Cortex of kidney (tissue), 1 donor: ENCODE measurements at places on chromosomes 1 and 21.

DNA sequence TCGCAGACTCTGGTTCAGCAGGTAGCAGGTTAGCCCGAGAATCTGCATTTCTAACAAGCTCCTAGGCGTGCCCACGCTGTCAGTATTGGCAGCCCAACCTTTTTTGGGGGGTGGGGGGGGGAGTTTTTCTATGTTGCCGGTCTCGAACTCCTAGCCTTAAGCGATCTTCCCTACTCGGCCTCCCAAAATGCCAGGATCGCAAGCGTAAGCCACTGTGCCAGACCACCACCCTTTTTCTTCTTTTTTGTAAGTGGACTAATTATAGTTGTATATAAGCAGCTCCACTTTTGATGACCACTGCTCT is 480 bp upstream of the MIS18A start:
- no peak for DNase-seq

- no peak for DNase-seq
Measured at GRCh38 chr1:117678246-117678977, 72.6 kb downstream of the TENT5C start.

DNA sequence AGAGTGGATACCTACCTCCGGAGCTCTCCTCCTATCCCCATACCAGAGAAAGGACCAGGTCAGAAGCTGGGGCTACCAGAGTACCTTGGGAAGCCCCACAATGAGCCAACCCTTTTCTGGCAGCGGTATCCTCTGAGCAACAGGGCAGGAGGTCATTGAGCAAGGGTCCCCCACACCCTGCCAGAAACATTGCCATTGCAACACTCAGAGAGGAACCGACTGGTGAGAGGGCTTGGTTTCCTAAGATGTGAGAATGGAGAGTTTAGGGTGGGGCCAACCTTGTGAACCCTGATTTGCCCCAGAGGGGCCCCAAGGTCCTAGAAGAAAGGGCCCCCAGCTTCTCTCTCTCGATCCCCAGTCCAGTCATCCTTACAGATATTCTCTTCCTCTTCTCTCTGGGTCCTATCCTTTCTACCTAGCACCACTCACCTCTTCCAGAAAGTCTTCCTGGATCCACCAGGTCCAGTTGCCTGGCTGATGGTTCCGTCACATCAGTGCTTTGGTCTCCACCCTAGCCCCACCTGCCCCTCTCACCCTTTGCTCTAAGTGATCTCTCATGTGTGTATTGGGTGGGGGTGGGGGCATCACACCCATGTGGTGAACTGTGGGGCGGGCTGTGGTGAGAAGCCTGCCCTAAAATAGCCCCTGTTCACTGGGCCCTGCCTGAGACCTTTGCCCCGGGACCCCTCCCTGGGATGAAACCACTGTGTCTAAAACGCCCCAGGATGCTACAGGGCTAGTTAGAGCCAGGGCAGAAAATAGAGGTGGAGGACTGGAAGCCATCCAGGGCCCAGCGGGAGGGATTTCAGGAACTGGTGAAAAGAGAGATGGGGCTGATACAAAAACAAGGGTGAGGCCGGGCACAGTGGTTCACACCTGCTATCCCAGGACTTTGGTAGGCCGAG is 8.7 kb downstream of the FGR start:
- no peak for DNase-seq

DNA sequence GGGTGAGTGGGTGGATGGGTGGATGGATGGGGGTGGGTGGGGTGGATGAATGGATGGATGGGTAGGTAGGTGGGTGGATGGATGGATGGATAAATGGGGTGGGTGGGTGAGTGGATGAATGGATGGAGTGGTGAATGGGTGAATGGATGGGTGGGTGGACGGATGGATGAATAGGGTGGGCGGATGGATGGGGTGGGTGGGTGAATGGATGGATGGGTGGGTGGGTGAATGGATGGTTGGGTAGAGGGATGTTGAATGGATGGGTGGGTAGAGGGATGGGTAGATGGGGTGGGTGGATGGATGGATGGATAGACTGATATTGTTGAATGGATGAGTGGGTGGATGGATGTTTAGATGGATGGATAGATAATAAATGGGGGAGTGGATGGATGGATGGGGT is 26.9 kb upstream of the CCDC27 start:
- DNase-seq: no peak

DNA sequence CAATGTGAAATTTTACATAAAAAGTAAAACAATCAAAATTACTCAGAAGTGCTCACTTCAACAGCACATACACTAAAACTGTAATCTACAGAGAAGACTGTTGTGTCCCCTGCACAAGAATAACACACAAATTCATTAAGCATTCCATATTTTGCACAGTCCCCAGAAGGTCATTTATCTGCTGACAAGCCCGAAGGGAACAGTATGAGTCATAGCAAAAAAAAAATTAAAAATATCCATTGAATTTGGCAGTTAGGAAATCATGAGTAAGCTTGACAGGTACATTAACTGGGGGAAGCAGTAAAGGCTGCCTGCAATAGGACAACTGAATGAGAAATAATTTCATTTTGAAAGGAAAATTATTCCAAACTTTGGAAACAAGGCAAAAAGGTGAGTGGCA is 3.3 kb upstream of the CACYBP start:
- no peak for DNase-seq

- no peak for DNase-seq
Measured at GRCh38 chr21:31180256-31181081, 142.2 kb upstream of the KRTAP19-8 start.

GRCh38 chr1:28813931-28814465 is 2.0 kb downstream of the OPRD1 start:
- DNase-seq: no peak

DNA sequence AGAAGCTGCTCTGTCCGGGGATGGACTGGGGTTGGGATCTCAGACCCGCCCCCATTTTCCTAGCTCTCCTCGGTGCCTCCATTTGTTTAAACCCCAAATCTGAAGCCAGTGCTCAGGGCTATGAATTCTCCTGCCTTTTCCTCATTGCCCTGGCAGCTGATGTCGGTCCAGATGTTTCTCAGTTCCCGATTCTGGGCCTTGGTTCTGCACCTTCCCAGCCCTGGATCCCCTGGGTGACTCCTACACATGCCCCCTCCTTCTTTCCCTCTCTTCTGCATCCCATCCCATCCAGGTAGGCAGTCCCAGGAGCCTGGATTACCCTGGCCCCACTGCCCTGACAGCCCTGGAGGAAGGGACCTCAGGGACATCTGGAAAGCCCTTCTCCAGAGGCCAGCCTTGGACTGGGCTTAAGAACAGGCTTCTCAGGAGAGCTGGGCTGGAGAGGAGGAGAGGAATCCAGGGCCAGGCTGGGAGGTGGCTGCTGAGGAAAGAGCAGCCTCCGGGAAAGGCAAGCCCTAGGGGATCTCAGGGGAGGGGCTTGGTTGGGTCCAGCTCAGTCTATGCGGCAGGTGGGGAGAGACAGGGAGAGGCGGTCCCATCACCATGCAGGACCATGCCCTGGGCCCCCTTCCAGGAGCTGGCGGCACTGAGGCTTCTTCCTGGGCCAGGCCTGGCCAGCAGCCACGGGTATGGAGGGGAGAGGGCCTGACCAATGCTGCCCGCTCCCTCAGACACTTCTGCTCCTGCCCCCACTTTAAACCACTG is 6.8 kb upstream of the EPS8L3 start:
- DNase-seq: no peak

GRCh38 chr1:168179438-168180147 is 831 bp downstream of the TIPRL start:
- DNase-seq: no peak

DNA sequence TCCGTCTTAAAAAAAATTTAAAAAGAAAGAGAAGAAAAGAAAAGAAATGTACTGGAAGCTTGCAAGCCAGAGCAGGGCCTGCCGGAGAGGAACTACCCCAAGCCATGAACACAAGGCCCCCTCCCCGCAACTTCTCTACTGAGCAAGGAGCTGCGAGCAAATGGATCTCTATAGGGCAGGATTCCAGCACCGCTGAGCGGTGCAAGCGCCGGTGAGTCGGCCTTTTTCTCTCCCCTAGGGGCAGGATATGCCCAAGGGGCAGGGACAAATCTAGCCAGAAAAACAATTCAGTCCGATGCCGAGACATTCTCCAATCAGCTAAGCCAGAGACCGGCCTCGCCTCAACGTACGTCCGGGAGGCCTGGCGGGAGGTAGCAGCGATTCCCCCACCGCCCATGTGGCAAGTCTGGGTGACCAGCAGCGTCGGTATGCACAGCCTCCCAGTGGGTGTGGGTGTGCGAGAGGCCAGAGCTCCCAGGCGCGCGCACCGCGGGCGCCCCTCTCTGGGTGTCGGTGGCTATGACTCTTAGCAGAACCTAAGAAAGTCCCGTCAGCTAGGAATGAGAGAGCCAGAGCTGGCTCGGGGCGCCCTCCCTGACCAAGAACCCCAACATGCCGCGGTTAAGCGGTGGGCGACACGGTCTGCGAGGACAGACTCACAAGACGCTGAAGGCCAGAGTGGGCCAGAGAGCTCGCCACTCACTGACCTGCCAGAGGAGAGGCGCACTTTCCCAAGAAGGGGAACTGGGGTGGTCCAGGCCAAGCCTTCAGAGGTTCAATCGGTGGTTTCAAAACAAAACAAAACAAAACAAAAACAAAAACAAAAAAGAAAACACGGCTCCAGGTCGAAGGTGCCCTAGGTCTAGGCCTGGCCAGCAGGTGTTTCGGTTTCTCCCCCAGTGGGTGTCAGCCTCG is 1.9 kb downstream of the CSMD2 start:
- no peak for DNase-seq

GRCh38 chr1:53075206-53075605 is 13.2 kb downstream of the PODN start:
- no peak for DNase-seq

GRCh38 chr1:228081578-228082213 is 812 bp upstream of the ARF1 start:
- DNase-seq: no peak

DNA sequence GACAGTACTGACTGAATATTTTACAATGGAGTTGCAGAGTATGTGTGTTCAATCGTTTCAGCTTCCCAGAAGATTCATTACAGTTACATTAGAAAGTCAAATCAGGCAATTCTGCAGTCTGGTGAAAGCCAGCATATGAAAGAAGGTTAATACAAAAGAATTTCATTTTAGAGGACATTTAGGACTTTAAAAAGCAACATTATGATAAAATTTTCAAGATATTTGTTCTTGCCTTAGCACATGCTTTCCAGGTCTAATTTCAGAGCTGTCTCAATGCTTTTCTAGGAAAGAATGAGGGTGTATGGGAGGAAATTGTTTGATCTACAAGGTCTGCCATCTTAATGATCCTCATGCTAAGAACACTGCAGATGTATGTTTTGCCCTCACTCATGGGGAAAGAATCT is 63.2 kb downstream of the RERE start:
- no peak for DNase-seq

DNA sequence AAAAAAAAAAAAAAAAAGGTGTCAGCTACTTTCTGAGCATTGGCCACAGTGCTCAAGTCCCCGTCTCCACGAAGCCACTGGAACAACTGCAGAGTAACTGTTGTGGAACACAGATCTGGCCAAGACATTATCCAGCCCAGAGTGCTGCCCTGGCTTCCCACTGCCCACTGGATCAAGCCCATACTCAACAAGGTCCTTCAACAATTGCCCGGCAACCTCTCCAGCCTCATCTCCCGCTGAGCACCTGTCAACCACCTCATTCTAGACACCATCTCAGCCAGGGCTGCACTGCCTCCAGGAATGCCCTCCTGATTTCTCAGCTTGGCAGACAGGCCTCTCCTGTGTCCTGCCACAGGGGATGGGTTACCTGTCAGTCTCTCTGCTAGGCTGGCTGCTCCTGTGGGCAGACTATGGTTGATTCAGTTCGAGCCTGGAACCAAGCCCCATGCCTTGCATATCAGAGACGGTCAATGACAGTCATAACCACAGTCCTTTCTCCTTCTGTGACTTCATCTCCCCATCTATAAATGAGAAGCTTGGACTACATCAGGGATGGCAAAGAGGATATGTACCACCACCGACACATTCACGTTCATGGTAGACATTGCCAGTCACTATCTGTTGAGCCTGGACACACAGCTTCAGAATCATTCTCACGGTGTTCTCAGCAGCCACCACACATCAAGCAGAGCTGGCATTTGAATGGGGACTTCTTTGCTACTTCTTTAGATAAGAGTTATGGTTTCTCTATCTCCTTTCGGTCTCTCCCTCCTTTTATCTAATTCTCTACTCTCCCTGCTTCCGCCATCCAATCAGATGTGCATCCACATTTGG is 76.9 kb downstream of the MRPL37 start:
- no peak for DNase-seq

GRCh38 chr21:44519346-44520325 is 20.4 kb downstream of the KRTAP10-1 start:
- no peak for DNase-seq

GRCh38 chr21:43969115-43969444 is 43.0 kb upstream of the TRAPPC10 start:
- DNase-seq: no peak

DNA sequence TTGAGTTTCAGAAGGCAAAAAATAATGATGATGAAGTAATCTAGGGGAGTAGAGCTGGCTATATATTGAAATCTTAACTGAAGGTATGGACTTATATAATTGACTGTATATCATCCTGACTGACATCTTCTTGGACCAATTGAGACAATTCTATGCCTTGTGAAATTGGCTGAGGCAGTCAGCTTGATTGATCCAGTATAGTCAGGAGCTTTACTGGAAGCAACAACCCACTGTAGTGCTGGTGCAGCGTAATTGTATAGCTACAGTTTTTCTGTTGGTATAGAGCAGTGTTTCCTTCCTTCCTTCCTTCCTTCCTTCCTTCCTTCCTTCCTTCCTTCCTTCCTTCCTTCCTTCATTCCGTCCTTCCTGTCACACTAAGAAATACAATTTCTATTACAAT is 268.0 kb downstream of the NUF2 start:
- no peak for DNase-seq

GRCh38 chr1:184212649-184213314 is 161.3 kb downstream of the TSEN15 start:
- no peak for DNase-seq

DNA sequence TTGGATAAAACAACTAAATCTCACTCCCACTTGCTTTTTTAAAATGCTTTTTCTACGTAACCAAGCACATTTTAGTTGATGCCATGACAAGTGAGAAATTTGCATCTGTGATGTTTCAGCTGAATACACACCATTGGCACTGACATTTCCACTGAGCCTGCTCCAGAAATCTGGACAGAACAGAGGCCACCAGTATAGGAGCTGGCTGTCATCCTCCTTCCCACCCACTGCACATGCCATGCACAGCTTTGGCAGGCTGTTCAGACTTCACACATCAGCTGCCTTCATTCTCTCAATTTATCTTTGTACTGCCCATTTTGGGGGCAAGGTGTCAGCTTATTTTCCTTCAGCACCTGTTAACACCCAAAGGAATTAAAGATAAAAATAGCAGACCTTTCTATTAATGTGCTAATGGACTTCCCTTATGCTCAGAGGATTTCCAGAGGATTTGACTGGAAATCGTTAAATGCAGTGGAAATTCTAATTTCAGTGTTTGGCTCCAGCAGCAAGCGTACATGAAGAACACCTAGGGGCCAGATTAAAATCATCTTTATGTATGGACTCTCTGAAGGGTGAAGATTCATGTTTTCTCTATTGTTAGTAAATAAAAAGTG is 12.9 kb upstream of the PODN start:
- no peak for DNase-seq

DNA sequence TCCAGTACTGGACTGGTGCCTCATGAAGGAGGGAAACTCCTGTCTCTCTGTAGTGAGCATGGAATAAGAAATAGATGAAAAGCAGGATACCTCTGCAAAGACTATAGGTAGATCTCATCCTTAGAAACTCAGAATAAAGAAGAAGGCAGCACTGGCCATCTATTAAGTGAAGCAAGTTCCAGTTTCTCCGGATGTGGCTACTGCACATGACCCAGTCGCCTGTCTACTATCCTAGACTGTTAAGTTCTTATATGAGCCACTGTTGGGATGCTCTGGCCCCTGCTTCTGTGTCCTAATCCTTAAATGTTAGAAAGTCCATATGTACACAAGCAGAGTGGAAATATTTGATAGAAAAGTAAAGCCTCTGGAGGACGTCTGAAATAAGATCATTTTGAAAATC is 2.2 kb downstream of the FASLG start:
- DNase-seq: no peak
